Astrocyte of the hippocampus (primary cell): ENCODE measurements at places on chromosomes 4 and X.

GRCh38 chr4:144782345-144782744, 136.4 kb downstream of the HHIP start:
- peak; percentile 69 for DNase-seq

GRCh38 chrX:40922307-40922706, 162.9 kb upstream of the USP9X start:
- peak; percentile 73 for DNase-seq

GRCh38 chrX:111444881-111445280, 32.9 kb upstream of the DCX start:
- DNase-seq = no peak

- DNase-seq = no peak
These were observed 592.5 kb downstream of the PCDH18 start for GRCh38 chr4:136939781-136940180.

DNA sequence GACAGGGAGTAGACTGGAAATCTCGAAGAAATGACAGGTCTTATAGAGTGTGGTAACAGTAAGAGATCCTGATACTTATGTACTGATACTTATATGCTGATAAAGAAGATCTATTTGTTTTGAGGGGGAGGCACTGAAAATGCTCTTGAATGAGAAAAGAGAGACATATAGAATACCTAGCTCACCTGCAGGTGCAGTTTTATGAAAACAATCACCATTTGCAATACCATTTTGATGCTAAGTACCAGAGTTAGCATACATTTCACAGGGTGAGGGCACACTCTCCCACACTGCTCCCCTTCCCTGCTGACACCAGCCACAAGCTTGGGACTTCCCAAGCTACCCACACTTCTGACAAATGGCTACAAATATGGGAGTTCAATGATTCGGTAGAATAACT, 1490.1 kb upstream of the IGFBP7 start:
- no peak for DNase-seq

GRCh38 chrX:49884290-49884862, 5.1 kb downstream of the USP27X start:
- DNase-seq = peak; percentile 52

DNA sequence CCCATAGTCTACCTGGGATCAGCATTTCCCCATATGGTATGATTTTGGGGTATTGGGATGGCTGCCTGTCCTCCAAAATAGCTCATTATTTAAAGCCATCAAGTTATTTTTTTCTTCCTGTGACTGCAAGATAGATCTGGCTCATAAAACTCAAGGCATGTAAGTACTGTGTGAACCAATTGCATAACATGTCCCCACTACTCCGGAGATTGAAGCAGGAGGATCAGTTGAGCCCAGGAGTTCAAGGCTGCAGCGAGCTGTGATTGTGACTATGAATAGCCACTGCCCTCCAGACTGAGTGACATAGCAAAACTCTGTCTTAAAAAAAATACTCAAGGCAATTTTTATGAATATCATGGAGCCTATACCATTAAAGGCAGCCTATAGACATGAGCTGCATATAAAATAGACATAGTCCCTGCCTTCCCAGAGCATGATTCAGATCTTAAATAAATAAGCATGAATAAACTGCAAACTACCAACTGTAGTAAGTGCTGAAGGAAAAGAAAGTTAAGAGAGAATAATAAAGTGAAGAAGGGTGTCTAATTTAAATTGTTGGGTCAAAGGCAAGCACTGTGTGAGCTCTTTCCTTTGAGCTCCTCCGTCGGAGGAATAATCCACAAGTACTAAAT, 16.9 kb upstream of the MMAA start:
- DNase-seq = no peak

- no peak for DNase-seq
These were observed 7.4 kb upstream of the HS3ST1 start for GRCh38 chr4:11436084-11436483.

GRCh38 chr4:128980816-128981326, 112.5 kb downstream of the SCLT1 start:
- no peak for DNase-seq
